ENCODE measurements at places on chromosomes 11 and 22. TPM values are rescaled to one million over a fixed set of nuclear protein-coding genes. Genes with fewer than 3 reads are reported as not detected.

DNA sequence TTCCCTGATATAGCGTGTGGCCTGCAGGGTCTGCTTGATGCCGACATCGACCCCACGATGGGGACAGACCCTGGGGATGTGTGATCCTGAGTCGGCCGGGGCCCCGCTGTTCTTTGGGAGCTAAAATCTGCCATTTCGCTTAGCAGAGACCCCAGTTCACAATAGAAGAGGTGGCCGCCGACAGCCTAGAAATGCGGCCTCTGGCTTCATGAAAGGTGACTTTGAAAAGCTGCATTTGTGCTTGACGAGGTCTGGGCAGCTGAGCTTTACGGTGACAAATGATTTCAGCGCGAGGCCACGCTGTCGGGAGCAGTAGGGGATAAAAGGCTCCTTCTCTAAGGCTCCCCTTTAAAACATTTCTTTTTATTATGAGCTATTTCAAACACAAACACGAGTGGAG is 71.7 kb downstream of the RPS6KA4 start:
- DNase-seq, result no peak

- no peak for DNase-seq
Observed at GRCh38 chr22:44133161-44133560, 47.6 kb upstream of the PARVG start.

- DNase-seq, result no peak
Observed at GRCh38 chr22:50138988-50139387, 31.5 kb upstream of the PANX2 start.

Gene MGAT3
- 4.7 TPM for total RNA-seq

- no peak for DNase-seq
Observed at GRCh38 chr22:30876221-30876751, 92.3 kb downstream of the MORC2 start.

- DNase-seq, result no peak
Observed at GRCh38 chr22:33427461-33427860, 369.3 kb upstream of the SYN3 start.

- DNase-seq, result no peak
Observed at GRCh38 chr11:11075515-11076171, 217.8 kb upstream of the ZBED5 start.

DNA sequence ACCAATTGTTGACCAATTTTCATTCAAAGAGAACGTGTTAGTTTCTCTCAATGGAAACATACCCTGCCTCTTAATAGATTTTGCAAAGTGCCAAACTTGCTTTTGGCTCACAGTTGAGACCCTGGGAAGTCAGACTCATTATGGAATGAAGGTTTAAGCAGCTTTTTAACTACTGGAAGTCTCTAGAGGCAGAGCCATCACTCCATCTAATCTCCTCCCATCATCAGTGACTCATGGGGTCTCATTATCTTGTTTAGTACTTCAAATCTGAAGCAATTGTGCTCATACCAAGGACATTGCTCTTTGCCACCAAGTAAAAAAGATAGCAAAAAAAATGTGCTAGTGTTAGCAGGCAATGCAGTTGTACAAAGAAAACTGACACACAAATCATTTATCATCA is 537.1 kb upstream of the LRRC4C start:
- no peak for DNase-seq

Gene ART1
- 0.57 TPM for total RNA-seq

- no peak for DNase-seq
Observed at GRCh38 chr11:23473782-23474181, 613.5 kb upstream of the CCDC179 start.

Gene C22orf15
- total RNA-seq, result not detected

Gene SCGB1C1
- total RNA-seq, result not detected

- no peak for DNase-seq
Observed at GRCh38 chr11:61954106-61954850, 4.1 kb downstream of the BEST1 start.

Gene FXYD6
- total RNA-seq, result 51.2 TPM

DNA sequence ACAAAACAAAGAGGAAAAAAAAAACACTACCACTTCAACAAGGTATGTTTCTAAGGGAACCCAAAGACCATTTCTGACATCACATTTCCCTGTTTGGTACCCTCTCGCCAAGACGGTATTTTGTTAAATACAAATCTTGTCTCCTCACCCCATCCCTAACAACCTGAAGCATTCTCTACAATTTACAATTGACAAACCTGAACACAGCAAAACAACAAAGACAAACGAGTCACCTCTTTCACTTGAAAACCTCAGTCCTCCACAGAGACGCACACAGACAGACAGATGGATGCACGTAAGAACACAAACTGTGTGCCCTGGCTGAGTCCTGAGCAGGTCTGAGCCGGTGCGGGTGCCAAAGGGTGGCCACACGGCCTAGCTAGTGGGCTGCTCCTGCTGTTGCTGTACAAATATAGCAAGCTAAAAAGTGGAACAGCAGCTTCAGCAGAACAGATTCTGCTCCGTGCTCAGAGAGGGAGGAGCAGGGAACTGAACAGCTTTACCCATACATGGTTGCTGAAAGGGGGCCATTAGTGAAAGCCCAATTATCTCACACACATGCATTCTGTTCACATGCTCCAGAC is 28.5 kb downstream of the CELF1 start:
- DNase-seq, result no peak
